Activated CD4-positive, alpha-beta T cell treated with anti-CD3 and anti-CD28 coated beads, Interleukin-2, Interleukin-6, amounts not matched to agents 100 ng/mL and 50 ng/mL, durations not matched to agents 16 hours and 8 hours (primary cell): ENCODE measurements at places on chromosomes 1 and 21.
A peak's percentile ranks its signal among the peaks of the same experiment; 100 is the strongest.

DNA sequence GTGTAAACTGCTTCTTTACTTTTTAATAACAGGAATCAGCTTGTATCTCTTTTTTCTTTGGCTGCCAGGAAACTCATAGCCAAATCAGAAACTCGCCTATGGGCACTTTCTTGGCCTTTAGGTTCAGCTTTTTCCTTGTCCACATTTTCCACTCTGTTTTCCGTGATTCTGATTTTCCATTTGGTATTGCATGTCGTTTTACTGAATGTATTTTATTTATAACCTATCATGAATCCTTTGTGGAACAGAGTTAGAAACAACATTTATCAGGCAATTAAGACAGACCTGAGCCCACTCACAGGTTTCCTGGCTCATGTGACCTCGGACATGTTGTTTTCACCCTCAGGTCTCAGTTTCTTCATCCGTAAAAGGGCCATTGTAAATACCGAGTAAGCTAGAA lies 5.3 kb upstream of the ECE1 start:
- no peak for DNase-seq

DNA sequence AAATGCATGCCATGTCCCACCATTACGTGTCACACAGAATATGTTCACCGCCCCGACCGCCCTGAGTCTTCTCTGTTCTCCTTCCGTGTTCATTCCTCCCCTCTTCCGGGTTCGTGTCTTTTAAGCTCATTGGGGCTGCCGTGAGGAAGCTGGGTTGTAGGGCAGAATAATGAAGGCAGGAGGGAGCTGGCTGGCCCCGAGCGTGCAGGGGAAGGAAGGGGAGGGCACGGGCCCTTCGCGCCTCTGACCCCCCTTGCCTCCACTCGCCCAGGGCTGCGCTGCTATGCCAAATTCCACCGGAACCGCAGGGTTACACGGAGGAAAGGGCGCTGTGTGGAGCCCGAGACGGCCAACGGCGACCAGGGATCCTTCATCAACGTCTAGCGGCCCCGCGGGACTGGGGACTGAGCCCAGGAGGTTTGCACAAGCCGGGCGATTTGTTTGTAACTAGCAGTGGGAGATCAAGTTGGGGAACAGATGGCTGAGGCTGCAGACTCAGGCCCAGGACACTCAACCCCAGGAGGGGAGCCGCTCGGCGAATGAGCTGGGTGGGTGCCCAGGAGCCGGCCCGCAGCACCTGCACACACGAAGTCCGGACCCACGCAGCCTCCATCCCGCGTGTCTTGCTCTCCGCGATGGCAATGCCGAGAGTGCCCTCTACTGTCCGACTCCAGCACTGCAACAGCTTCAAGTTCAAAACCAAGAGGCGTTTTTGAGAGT lies 16.5 kb upstream of the AGTRAP start:
- DNase-seq = peak; percentile 85

GRCh38 chr21:46606427-46606813 lies 1.5 kb upstream of the S100B start:
- no peak for DNase-seq

DNA sequence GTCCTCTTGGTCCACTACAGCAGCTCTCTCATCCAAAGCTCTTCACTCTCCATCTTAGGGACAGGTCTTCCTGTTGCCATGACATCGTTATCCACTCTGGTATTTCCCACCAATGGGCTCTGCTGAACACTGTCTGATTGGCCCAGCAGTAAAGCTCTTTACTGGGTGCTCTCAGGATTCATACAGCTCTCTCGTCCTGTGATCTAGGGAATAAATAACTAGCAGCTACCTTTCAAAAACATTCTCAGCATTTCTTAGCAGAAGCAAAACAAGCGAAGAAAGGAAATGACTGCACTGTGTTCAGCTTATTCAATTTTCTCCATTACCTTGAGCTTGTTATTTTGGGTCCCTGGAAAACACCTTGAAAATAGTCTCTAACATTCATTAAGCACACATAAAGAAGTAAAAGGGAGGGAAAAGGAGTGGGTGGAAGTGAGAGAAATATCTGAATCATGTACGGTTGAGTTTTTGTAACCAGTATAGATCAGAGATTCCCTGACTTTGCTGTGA lies 163.4 kb upstream of the SGIP1 start:
- DNase-seq = peak; percentile 40

GRCh38 chr21:42266971-42267556 lies 48.1 kb downstream of the ABCG1 start:
- DNase-seq = no peak

- DNase-seq = no peak
These were observed 49.2 kb downstream of the UMODL1 start for GRCh38 chr21:42120101-42120902.

GRCh38 chr1:227898502-227899140 lies 49.1 kb downstream of the WNT9A start:
- DNase-seq = no peak

GRCh38 chr1:153623101-153623500 lies 4.2 kb downstream of the S100A13 start:
- no peak for DNase-seq

- no peak for DNase-seq
These were observed 49.3 kb upstream of the POU2F1 start for GRCh38 chr1:167171286-167171929.

- no peak for DNase-seq
These were observed 2.8 kb downstream of the SPATC1L start for GRCh38 chr21:46181436-46181835.

DNA sequence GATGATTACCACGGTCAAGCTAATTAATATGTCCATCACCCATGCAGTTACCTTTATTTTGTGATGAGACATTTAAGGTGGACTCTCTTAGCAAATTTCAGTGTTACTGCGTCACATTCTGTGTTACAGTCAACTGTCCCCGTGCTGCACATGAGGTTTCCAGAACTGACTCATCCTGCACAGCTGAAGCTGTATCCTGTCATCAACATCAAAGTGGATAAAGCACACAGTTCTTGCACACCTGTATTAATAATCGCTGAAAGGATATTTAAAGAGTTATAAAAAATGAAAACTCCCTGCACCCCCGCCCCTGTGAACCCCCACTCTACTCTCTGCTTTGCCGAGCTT lies 3.4 kb upstream of the KRTAP10-5 start:
- DNase-seq = peak; percentile 48

DNA sequence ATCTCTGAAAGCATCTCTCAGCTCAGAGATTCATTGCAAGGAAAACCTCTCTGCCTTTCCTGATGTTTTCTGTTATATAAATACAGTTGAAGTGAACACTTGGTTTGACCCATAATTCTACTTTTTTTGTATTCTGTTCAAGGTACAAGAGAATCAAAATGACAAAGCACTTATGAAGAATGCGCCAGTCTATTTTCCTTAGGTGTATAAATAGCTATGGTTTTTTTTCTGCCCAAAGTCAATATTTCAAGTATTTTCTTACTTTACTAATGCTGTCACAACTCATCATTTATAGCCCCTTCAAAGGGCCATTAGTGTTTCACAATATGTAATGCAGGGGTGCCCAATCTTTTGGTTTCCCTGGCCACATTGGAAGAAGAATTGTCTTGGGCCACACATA lies 142.5 kb upstream of the C1orf105 start:
- no peak for DNase-seq

GRCh38 chr1:30104551-30104950 lies 618.8 kb downstream of the MATN1 start:
- DNase-seq = no peak

- no peak for DNase-seq
These were observed 45.0 kb downstream of the STUM start for GRCh38 chr1:226593541-226593940.

GRCh38 chr1:78091215-78091813 lies 45.5 kb downstream of the GIPC2 start:
- no peak for DNase-seq

- DNase-seq = no peak
These were observed 5.6 kb upstream of the TNFSF18 start for GRCh38 chr1:173056365-173056764.

GRCh38 chr1:26728645-26729044 lies 32.8 kb downstream of the ARID1A start:
- DNase-seq = no peak

- no peak for DNase-seq
These were observed 6.8 kb downstream of the MINDY1 start for GRCh38 chr1:150999926-151000325.

DNA sequence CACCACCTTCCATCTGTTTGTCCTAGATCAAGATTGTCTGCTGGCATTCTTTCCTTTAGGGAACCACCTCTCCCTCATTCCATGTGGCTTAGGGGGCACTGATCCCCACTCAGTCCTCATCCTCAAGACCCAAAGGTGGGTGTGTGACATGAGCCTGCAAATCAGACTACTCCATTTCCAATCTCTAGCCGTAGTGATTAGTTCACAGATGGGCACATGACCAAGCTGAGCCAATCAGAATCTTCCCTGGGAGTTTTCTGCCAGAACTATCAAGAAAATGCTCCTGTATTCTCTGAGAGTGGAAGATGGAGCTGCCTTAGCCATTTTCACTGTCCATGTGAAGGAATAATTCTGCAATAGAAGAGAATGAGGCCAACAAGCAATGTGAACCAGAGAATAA lies 19.3 kb upstream of the PTPRF start:
- no peak for DNase-seq

- no peak for DNase-seq
These were observed 17.0 kb upstream of the SNX7 start for GRCh38 chr1:98644510-98644909.

GRCh38 chr1:230230273-230230672 lies 163.2 kb downstream of the GALNT2 start:
- DNase-seq = no peak

DNA sequence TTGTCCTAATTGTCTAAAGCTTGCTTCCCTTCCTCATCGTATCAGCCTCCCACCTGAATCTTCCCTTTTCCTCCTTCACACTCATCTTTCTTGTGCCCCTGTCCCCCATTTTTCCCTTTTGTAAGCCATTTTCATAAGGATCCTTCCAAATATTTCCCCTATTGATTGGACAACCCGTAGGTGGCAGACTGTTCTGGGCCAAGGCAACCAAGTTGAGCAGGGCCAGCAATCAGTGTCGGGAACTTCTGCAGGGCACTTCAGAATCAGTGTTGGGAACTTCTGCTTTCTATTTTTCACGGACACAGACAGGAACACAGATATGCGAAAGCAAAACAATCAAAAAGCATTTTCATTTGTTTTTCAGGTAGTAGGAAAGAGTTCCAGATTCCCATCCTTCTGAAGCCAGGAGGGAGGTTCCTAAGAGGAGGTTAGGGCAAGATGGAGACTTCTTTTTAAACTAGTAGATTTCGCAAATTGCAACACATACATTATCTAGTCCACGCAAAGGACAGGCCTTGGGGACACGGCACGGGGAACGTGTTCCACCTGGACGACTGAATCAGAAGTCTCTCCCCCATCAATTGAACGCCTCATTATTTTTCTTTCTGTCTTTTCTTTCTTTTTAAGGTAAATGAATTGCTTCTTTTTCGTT lies 691 bp upstream of the MPZL1 start:
- DNase-seq = no peak

DNA sequence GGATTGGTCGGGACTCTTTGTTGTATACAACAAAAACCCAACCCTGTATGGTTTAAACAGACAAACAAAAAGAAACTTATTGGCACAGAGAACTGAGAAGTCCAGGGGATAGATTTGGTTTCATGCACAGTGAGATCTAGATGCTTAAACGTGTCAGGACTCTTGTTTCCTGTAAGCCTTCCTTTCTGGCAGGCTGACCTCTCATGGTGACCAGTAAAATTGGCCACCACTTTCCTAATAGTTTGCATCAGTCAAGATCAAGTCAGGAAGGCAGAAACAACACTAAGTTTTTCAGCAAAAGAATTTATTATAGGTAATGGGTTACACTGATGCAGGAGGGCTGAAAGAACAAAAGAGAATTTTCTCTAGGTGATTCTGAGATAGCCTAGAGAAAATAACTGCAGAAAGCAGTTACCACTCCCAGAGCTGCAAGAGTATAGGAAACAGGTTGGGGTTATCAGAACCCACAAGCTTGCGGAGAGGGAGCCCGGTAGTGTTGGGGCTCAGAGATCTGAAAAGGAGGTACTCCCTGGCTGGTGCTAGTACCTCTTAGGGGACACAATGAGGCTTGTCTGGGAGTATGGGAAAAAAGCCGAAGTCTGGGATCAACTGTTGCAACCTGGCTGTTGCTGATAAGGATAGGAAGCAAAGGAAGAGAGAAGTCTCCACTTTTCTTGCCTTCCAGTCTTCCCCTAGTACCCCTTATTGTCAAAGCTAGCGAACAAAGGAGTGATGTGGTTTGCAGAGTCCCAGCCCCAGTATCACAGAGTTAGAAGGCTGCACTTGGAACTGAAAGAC lies 21.4 kb downstream of the CITED4 start:
- DNase-seq = no peak

- DNase-seq = no peak
These were observed 512.0 kb upstream of the ADGRL2 start for GRCh38 chr1:81288689-81289088.

DNA sequence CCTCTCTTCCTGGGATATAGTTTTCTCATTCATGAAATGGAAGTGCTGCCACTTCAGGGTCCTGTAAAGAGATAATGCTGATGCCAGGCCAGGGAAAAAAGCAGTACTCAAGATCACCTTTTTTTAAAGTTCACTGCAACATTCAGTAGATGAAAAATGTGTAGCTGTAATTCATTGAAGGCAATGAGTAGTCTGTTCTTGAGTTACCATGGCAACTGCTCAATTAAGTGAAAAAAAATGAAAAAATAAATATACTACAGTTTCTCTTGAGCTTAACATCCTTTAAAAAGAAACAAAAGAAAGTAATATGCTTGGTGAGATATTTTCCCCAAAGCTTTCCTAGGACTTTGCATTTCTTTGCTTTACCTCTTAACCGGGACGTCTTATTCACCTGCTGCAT lies 183.3 kb downstream of the AK5 start:
- no peak for DNase-seq

DNA sequence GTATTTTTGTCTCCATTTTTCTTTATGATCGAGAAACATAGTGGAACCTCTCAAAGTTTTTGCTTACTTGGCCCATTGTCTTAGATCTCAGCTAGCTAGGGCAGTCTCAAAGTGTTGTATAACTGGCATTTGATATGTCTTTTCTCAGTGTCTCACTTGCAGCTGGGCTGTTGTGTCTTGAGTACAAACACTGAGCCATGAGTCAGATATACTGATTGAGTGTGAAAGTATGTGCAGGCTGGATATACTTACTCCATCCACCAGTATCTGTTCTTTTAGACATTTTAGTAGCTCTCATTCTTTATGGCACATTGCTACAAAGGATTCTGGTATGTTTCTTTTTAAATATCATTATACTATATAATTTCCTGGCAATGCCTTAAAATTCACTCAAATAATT lies 14.3 kb upstream of the GPR52 start:
- DNase-seq = no peak

DNA sequence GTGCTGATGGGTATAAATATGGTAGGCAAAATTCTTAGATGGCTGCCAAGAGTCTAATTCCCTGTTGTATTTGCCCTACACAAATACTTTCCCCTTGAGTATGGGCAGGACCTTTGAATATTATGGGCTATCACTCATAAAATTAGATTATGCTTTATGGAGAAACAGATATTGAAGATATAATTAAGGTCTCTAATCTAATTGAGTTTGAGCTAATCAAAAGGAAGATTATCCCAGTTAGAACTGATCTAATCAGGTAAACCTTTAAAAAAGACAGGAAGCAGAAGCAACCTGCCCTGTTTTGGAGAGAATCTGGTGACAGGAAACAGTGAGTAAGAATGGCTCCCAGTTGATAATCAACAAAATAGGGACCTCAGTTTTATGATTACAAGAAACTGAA lies 609.0 kb upstream of the PRMT6 start:
- no peak for DNase-seq
